ENCODE measurements at places on chromosomes 13 and 19. TPM values are rescaled to one million over a fixed set of nuclear protein-coding genes. Genes with fewer than 3 reads are reported as not detected.

CLDN10 gene
- total RNA-seq, result not detected

CEACAM3 gene
- total RNA-seq, result not detected

CNMD gene
- total RNA-seq, result not detected

KLK15 gene
- total RNA-seq, result not detected

ZNF837 gene
- 2.1 TPM for total RNA-seq

CYP4F8 gene
- total RNA-seq, result not detected

SULT2B1 gene
- not detected for total RNA-seq

SIGLEC5 gene
- total RNA-seq, result not detected

OPA3 gene
- total RNA-seq, result 6.1 TPM

KLK12 gene
- not detected for total RNA-seq

TNNT1 gene
- 6.3 TPM for total RNA-seq

POLR2I gene
- total RNA-seq, result 40.9 TPM

KIR2DL4 gene
- total RNA-seq, result not detected

ZNF439 gene
- total RNA-seq, result 1.4 TPM

RPL13A gene
- total RNA-seq, result 3,559 TPM

CGB2 gene
- total RNA-seq, result not detected

ZNF134 gene
- 13.0 TPM for total RNA-seq

CNFN gene
- total RNA-seq, result not detected

SRRM5 gene
- total RNA-seq, result not detected

ZNF763 gene
- 0.86 TPM for total RNA-seq

ZNF146 gene
- total RNA-seq, result 53.2 TPM

RASGRP4 gene
- total RNA-seq, result not detected

DACH1 gene
- total RNA-seq, result under 0.01 TPM

REEP6 gene
- 4.0 TPM for total RNA-seq

NCCRP1 gene
- total RNA-seq, result not detected

MEDAG gene
- total RNA-seq, result 5.1 TPM

ZNF665 gene
- 8.2 TPM for total RNA-seq

NDUFA7 gene
- total RNA-seq, result 39.3 TPM

NKG7 gene
- not detected for total RNA-seq

SYNGR4 gene
- not detected for total RNA-seq

RYR1 gene
- total RNA-seq, result under 0.01 TPM

THSD8 gene
- not detected for total RNA-seq

MAST1 gene
- total RNA-seq, result 1.4 TPM

SIGLEC8 gene
- not detected for total RNA-seq

DCT gene
- not detected for total RNA-seq

COX6B2 gene
- under 0.01 TPM for total RNA-seq

PROZ gene
- not detected for total RNA-seq

ZIM2 gene
- total RNA-seq, result not detected

GPC5 gene
- total RNA-seq, result not detected

CBY2 gene
- not detected for total RNA-seq

CLEC17A gene
- not detected for total RNA-seq

Measured in myometrial cell (primary cell).